Left colon (tissue), 2 donors: ENCODE measurements at places on chromosomes 13 and 19. TPM values are rescaled to one million over a fixed set of nuclear protein-coding genes. Genes with fewer than 3 reads are reported as not detected.

The NTF4 gene
- not detected for total RNA-seq

The CHST8 gene
- not detected for total RNA-seq

The ZNF790 gene
- 5.2 TPM for total RNA-seq

The PSG2 gene
- not detected for total RNA-seq

The CPAMD8 gene
- 3.4 TPM for total RNA-seq

The ZNF763 gene
- total RNA-seq, result 6.0 TPM
